AG10803 (cell line): ENCODE measurements at places on chromosomes 1 and 21.
A peak's percentile ranks its signal among the peaks of the same experiment; 100 is the strongest.

GRCh38 chr1:93114391-93114790 lies 35.3 kb downstream of the MTF2 start:
- DNase-seq: peak; percentile 31

DNA sequence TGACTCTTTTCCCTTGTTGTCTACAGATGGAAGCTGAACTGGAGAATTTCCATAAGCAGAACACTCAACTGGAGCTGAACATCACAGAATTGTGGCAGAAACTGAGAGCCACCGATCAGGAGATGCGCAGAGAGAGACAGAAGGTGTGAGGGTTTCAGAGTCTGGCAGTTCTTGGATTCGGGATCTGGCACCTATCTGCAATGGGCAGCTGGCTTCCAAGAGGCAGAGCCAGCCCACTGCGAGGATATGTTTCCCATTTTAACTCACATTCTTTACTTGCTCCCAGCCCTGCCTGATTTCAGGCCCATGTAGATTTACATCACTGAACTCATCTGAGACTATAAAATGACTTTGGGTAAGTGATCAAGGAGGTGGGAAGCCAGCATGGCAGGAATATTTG lies 37.3 kb upstream of the TMEM125 start:
- peak; percentile 26 for DNase-seq

DNA sequence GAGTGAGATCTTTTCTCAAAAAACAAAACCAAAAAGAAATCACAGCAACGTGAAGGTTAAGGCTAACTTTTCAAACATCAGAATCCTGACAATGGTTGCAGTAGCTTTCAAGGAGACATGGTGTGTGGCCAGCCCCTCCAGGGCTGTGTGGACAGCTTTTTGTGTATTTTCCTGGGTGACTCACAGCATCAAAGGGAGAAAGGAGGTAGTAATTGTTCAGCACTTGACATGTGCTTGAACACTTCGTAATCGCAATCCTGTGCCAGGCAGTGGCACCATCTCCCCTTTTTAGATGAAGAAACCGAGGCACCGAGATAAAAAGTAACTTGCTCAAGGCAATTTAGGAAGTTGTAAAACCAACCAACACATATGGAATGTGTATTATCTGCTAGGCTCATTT lies 10.3 kb downstream of the NBL1 start:
- DNase-seq: no peak

DNA sequence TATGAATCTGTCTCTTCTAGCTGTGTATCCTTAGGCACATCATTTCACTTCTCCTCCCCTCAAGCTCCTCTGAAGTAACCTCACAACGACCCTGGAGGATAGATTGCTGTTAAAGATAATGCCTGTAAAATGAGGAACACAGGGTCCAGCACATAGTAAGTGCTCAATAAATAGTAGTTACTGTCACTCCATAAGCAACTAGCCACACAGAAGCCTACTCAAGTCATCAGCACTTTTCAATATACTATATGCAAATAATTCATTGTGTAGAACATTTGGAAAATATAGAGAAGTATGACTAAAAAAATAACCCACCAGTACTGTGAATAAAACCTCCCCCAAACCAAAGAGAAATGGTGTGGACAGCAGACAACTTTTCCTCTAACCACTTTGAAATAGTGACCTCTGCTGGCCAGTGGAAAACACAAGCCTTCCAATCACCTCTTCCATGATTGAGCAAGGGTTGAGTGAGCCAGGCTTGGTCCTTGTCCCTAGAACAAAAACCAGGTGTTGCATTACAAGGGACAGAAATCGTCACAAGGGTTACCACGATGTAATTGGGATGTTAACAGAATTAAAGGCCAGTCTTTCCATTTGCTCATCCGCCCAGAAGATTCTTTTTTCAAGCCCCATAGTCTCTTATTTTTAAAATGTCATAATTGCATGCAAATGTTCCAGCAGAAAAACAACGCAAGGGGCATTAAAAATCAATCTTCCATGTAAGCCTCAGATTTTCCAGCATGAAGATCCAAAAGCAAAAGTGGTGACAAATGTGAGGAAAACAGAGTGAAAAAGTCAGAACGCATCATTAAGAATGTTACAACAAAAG lies 15.7 kb upstream of the GLIS1 start:
- DNase-seq: peak; percentile 71

DNA sequence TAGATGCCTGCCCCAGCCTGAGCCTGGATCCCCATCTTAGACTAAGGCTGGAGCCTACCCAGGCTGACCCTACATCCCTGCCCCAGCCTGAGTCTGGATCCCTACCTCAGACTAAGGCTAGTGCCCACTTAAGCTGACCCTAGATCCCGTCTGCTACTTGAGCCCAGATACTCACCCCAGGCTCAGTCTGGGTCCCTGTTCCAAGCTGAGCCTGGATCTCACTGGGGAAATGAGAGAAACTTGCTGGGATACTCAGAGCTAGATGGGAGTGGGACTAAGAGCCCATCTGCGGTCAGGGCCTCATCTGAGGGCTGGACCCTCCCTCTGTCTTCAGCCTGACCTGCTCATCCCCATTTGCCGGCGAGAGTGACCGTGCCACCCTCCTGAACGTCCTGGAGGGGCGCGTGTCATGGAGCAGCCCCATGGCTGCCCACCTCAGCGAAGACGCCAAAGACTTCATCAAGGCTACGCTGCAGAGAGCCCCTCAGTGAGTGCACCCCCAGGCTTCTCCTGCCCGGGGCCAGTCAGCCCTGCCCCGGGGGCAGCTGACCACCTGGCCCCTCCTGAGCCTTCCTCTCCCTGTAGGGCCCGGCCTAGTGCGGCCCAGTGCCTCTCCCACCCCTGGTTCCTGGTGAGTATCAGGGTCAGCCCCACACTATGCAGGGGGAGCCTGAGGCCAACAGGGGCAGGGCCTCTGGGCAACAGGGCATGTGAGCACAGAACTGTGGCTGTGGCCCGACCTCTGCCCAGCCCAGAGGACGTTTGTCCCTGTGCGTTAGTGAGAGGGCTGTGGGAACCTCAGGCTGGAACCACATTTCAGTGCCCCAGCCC lies 36.8 kb downstream of the TRIM11 start:
- no peak for DNase-seq

- DNase-seq: no peak
Observed at GRCh38 chr1:70945251-70945650, 102.4 kb downstream of the PTGER3 start.

GRCh38 chr1:21552715-21553114 lies 43.5 kb downstream of the ALPL start:
- DNase-seq: peak; percentile 98

DNA sequence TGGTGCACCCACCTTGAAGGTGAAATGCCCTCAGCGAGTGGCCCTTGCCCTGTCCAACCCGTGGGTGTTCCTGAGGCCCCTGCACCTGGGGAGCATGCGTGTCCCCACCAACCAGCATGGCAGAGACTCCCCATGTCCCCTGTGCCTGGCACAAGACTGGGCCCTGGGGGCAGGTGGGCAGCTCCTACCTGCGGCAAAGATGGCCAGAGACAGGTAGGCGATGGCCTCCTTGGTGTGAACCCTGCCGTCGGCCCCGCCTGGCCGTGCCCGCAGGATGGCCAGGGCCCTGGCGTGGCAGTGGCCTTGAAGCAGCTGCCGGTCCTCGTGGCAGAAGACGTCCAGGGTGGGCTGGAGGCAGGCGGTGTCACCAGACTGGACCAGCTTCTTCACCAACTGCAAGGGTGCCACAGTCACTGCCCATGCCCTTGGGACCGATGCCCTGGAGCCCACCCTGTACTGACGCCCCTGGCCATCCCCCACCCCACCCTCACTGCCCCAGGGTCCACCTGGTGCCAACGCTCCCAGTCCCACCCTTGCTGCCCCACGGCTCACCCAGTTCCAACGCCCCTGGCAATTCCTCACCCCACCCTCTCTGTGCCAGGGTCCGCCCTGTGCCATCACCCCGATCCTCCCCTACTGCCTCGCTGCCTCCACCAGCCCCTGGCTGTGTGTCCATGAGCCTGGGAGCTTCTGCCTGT lies 15.7 kb downstream of the TTC34 start:
- no peak for DNase-seq

- no peak for DNase-seq
Observed at GRCh38 chr1:205417870-205418635, 3.8 kb downstream of the LEMD1 start.

DNA sequence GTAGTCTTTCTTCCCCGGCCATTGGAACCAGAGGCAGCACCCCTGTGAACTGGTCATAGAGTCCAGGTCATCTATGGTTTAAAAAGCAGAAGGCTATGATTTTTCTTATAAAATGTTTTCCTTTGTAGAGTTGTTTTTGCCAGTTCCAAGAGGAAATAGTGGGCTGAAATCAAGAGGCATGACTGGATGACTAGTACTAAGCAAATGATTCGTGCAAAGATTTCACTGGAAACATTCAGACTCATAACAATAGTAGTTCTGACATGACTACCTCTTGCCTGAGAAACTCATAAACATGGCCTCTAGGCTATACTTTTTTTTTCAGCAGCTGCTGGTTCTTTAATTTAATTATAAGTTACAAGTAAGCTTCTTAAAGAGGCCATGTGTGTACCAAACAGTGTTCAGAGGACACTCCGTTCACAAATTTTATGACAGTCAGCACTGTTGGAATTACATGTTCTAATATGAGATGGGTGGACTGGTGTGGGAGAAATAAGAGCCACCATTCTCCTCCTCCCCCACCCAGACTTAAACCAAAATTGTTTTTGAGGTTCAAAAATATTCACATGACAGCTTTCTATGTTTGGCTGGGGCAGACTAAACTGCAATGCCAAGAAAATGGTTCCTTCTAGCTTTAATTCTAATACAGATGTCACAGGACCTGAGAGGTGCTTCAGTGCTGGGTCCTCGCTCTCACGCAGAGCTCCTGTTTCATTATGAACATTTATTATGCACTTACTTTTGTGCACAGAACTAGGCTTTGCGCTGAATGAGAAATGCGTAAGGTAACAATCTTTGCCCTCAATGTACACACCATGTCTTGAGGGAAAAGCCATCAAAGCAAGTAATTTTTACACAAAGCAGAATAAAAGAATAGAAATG lies 147.5 kb downstream of the ZC3H11B start:
- peak; percentile 56 for DNase-seq

GRCh38 chr21:44510508-44511218 lies 29.3 kb downstream of the KRTAP10-1 start:
- DNase-seq: peak; percentile 20

- no peak for DNase-seq
Observed at GRCh38 chr1:33231166-33231565, 25.1 kb upstream of the ZNF362 start.

- DNase-seq: no peak
Observed at GRCh38 chr1:183879494-183879893, 74.6 kb downstream of the RGL1 start.

DNA sequence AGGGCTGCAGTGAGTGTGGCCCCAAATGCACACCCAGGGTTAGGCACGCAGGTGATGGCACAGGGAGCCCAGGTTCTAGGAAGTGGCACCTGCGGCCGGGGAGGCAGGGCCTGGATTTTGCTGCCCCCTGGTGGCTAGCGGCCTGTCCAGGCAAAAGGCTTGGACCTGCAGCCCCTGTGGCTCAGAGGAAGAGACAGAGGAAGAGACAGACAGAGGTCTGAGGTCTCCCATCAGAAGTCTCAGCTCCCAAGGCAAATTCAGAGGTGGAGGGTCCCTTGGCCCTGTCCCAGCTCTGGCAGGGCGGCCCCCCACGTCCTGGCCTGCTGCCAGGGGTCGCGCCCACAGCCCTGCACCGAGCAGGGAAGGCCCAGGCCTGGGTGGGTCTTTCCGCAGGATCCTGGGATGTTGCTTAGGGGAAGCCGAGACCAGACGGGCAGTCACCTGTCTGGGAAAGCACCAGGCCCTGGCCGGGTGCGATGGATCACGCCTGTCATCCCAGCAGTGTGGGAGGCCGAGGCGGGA lies 8.0 kb upstream of the TNFRSF14 start:
- DNase-seq: peak; percentile 61

DNA sequence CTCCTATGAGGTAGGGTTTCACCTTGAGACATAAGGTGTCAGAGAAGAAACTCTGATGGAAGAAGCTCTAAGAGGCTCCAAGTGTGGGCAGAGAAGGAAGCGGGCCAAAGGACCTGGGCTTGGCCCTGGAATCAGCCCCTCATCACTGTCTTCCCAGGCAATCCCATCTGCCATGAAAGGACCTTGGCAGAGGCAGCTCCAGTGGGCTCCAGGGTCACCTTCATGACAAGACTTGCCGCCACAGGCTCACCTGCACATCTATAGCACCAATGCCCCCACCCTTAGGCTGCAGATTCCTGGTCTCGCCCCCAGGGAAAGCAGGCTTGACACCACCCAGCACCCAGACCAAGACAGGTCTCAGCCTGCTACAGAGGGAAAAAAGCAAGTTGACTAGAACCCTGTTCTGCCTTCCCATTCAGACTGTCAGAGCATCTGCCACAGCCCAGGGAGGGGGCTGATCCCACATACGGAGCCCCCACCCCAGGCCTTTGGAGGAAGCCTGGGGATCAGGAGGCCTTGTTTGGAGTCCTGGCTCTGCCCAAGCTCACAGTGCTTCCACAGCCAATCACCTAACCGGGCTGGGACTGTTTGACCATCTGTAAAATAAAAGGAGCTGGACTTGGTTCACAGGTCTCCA lies 490 bp upstream of the FAM110D start:
- DNase-seq: no peak

DNA sequence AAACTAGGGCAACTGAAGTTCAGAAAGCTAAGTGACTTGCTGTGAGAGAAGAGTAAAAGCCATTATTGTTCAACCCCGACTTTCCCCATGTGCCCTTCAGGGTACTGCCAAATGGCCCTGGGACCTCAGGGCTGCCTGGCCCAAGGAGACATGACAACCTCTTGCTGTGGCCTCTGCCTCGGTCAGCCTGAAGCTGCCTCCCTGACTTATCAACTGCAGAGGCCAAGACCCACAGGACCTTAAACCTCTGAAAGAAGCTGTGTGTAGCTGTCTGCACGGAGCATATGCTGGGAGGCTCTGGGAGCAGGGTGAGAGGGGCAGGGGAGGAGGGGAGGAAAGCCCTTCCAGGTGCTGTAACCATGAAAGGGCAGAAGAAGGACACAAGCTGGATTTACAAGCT lies 35.9 kb downstream of the HMGB4 start:
- no peak for DNase-seq

DNA sequence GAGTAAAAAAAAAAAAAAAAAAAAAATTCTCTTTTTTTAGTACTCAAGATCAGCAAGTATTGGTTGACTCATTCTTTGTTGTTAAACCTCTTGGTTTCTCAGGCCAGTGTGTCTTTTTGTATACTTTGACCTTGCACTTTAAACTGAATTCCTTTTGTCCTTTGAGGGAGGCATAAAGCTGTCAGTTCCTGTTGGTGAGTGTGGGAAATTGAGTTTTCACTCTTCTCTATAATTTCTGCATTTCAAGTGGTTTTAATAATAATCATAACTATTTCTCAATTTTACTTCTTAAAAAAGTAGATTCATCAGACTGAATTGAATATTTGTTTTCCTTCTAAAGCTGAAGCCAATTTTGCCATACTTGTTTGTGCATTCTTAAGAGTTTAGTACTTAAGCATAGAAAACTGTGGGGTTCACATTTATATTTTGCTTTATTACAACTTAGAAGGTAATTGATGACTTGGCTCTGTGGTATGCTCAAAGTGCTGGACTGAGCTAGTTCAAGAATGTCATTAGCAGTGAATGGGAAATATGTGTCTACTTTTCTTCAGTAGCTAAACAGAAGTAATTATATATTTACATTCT lies 43.4 kb downstream of the ITSN1 start:
- peak; percentile 95 for DNase-seq
